ENCODE measurements at places on chromosomes 4 and X. TPM values are rescaled to one million over a fixed set of nuclear protein-coding genes. Genes with fewer than 3 reads are reported as not detected.
A peak's percentile ranks its signal among the peaks of the same experiment; 100 is the strongest.

Gene CXCL1
- total RNA-seq, result 2.7 TPM

Gene ADGRL3
- total RNA-seq, result 5.6 TPM

Gene LPAR4
- total RNA-seq, result 1.0 TPM

Gene CDKL2
- total RNA-seq, result 3.0 TPM

Gene HOPX
- total RNA-seq, result 0.55 TPM

Gene DNAAF6
- total RNA-seq, result not detected

DNA sequence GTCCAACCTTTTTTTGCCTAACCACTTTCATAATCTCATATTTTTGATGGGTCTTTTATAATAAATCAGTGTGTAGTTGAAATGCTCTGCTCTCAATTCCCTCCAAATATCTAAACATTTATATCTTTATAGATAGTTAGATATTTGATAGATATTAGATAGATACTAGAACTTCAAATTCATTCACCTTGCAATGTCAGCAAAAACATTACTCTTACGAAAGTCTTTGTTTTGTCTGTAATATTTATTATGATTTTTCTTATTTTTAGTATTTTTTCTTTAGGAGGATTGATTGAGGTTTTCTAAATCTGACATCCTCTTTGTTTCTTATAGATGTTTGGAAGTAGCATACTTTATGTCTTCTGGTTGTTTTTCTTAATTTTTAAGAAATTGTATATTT, 2563.6 kb downstream of the PCDH7 start:
- H3K4me3 ChIP-seq, result no peak overlapping the region
- no peak overlapping the region for H3K27ac ChIP-seq
- no peak for DNase-seq
- H3K36me3 ChIP-seq, result no peaks in the 10 kb centered on the region
- H3K4me1 ChIP-seq, result no peaks in the 10 kb centered on the region

DNA sequence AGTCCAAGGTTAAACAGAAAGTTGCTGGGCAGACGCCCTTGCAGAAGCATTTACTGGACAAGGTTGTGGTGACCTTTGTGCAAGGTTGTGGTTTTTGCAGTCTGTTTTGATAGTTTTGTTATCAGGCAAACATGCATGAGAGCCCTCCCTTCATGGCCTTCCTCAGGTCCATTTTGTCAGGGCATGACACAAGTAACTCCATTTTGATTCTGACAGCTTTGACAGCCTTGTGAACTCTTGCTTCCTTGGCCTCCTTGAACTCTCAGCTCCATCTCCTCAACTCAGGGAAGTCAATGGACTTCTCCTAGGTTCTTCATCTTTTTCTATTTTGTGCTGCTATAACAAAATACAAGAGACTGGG, 97.7 kb downstream of the CEP44 start:
- no peaks in the 10 kb centered on the region for H3K36me3 ChIP-seq
- H3K4me3 ChIP-seq, result no peak overlapping the region
- no peak overlapping the region for H3K27ac ChIP-seq

DNA sequence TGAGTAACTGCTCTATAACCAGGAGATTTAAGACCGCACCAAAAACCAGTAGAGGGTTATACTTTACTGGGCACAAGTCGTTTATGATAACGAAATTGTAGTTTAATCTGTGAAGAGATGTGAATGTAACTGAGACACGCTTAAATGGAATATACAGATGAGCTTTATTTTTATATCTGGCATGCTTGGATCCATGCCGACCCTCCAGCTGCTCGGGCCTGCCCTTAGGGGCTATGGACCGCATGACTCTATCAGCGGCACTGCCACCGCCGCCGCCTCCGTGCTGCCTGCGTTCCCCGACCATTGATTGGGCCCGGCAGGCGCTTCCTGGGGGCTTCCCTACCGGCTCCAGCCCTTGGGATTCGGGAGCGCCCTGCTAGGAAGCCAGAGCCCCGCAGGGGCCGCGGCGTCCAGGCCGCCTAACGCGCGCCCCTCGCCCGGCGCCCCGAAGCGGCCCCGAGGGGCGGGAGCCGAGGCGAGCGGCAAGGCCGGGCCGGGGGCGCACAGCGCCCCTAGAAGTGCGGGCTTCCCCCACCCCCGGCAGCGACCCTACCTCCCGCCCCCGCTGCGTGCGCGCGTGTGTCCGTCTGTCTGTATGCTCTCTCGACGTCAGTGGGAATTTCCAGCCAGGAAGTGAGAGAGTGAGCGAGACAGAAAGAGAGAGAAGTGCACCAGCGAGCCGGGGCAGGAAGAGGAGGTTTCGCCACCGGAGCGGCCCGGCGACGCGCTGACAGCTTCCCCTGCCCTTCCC, at the start of gene NFKB1:
Gene NFKB1, plus strand, starts transcription at position 664 of the 751 bp plus-strand sequence. CDS start 24,160 bp downstream, outside the sequence.
- H3K27me3 ChIP-seq, result peaks cover 11% of the 10 kb centered on the region
- DNase-seq, result peak; percentile 43
- peaks cover 22% of the 10 kb centered on the region for H3K4me1 ChIP-seq

- peaks cover 1% of the 10 kb centered on the region for H3K36me3 ChIP-seq
- peak overlapping the region; percentile 84 for H3K4me3 ChIP-seq
- DNase-seq, result peak; percentile 34
- H3K4me1 ChIP-seq, result peaks cover 28% of the 10 kb centered on the region
- H3K27me3 ChIP-seq, result peaks cover 36% of the 10 kb centered on the region
These were observed 980 bp upstream of the FHDC1 start for GRCh38 chr4:152935143-152935542.

GRCh38 chr4:173051716-173052115, 116.9 kb upstream of the GALNT7 start:
- peaks cover 17% of the 10 kb centered on the region for H3K4me1 ChIP-seq
- no peaks in the 10 kb centered on the region for H3K27me3 ChIP-seq
- no peak overlapping the region for H3K4me3 ChIP-seq
- H3K27ac ChIP-seq, result no peak overlapping the region

GRCh38 chr4:68717999-68718398, 47.5 kb upstream of the UGT2B15 start:
- no peak overlapping the region for H3K27ac ChIP-seq
- H3K27me3 ChIP-seq, result no peaks in the 10 kb centered on the region
- no peak overlapping the region for H3K4me3 ChIP-seq
- no peaks in the 10 kb centered on the region for H3K4me1 ChIP-seq
- H3K36me3 ChIP-seq, result peaks cover 17% of the 10 kb centered on the region
- no peak for DNase-seq

- peaks cover 3% of the 10 kb centered on the region for H3K36me3 ChIP-seq
- peak overlapping the region; percentile 88 for H3K4me3 ChIP-seq
- peaks cover 5% of the 10 kb centered on the region for H3K4me1 ChIP-seq
- no peaks in the 10 kb centered on the region for H3K27me3 ChIP-seq
- no peak for DNase-seq
- peak overlapping the region; percentile 96 for H3K27ac ChIP-seq
These were observed 423 bp downstream of the HEPH start for GRCh38 chrX:66164470-66164869.

- DNase-seq, result no peak
- H3K27ac ChIP-seq, result no peak overlapping the region
- H3K27me3 ChIP-seq, result no peaks in the 10 kb centered on the region
- no peaks in the 10 kb centered on the region for H3K4me1 ChIP-seq
- H3K36me3 ChIP-seq, result no peaks in the 10 kb centered on the region
These were observed 19.2 kb upstream of the RNF4 start for GRCh38 chr4:2449511-2450392.

GRCh38 chr4:1550122-1551070, 133.7 kb downstream of the FAM53A start:
- H3K4me3 ChIP-seq, result no peak overlapping the region
- no peak for DNase-seq
- H3K27ac ChIP-seq, result no peak overlapping the region
- H3K36me3 ChIP-seq, result no peaks in the 10 kb centered on the region

GRCh38 chr4:16729336-16729735, 169.1 kb downstream of the LDB2 start:
- no peak for DNase-seq
- H3K27ac ChIP-seq, result no peak overlapping the region
- H3K36me3 ChIP-seq, result no peaks in the 10 kb centered on the region
- H3K27me3 ChIP-seq, result peaks cover 15% of the 10 kb centered on the region
- no peak overlapping the region for H3K4me3 ChIP-seq

- H3K27ac ChIP-seq, result no peak overlapping the region
- DNase-seq, result no peak
- peaks cover 6% of the 10 kb centered on the region for H3K4me1 ChIP-seq
These were observed 66.8 kb downstream of the HHIP start for GRCh38 chr4:144712775-144713174.

DNA sequence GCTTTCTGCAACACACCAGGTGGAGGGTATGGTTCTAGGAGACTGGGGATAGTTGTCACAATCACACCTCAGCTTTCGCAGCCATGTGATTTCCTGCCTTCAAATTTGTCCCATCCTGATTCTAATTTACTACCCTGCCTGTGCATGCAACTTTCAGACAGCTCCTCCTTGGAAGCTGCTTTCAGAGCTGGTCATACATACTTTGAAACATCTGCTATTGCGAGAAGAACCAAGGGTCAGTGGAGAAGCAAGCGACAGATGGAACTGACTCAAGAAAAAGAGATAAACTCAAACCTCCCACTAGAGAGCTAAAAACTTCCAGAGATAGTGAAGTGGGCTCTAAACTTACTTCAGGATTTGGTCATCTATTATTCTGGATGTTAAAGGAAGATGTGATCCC, 381.7 kb upstream of the FGF13 start:
- no peak overlapping the region for H3K4me3 ChIP-seq
- H3K36me3 ChIP-seq, result no peaks in the 10 kb centered on the region
- H3K27me3 ChIP-seq, result no peaks in the 10 kb centered on the region
- H3K4me1 ChIP-seq, result peaks cover 6% of the 10 kb centered on the region
- H3K27ac ChIP-seq, result no peak overlapping the region
- no peak for DNase-seq

DNA sequence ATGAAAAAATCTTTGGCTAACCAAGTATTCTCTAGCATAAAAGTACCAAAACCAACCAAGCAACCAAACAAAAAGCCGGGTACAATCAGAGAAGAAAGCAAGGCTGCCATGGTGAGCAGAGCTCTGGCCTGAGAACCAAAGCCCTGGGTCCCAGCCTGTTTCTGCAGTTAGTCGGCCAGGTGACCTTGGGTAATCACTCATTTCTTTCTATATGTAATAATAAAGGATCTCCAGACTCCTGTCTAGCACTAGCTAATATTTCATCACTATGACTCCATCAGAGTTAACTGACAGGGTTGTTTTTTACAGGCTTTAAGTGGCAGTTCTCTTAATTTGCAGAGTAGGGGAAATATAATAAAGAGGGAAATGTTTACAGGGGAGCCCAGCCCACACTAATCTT, 34.0 kb upstream of the RASGEF1B start:
- DNase-seq, result no peak
- H3K27me3 ChIP-seq, result peaks cover 6% of the 10 kb centered on the region
- no peaks in the 10 kb centered on the region for H3K36me3 ChIP-seq
- H3K27ac ChIP-seq, result no peak overlapping the region

- no peaks in the 10 kb centered on the region for H3K27me3 ChIP-seq
- H3K4me3 ChIP-seq, result no peak overlapping the region
- peaks cover 12% of the 10 kb centered on the region for H3K4me1 ChIP-seq
- H3K27ac ChIP-seq, result peak overlapping the region; percentile 38
These were observed 19.6 kb upstream of the TMEM184C start for GRCh38 chr4:147597561-147597960.

- no peaks in the 10 kb centered on the region for H3K36me3 ChIP-seq
- H3K4me3 ChIP-seq, result no peak overlapping the region
- no peaks in the 10 kb centered on the region for H3K27me3 ChIP-seq
- no peak for DNase-seq
- H3K27ac ChIP-seq, result no peak overlapping the region
These were observed 33.5 kb upstream of the DCX start for GRCh38 chrX:111445485-111445884.

DNA sequence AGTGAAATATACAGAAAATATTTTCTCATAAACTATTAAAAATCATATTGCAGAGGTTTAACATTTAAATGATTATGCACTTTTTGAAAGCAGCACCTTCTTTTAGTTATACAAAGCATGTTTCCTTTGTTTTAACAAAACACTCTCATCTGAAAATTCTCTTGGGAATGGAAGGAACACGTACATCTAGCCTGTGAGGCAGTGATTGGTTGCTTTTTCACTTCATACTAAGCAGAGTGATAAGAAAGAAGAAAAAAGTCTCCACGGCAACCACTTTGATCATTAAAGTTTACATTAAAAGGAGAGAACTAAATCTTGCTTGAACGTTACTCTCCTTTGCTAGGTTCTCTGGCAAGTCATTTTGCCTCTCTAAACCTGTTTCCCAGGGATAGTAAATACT, 41.7 kb upstream of the H2AZ1 start:
- H3K27me3 ChIP-seq, result no peaks in the 10 kb centered on the region
- H3K4me1 ChIP-seq, result peaks cover 6% of the 10 kb centered on the region
- no peak overlapping the region for H3K27ac ChIP-seq
- H3K36me3 ChIP-seq, result no peaks in the 10 kb centered on the region

DNA sequence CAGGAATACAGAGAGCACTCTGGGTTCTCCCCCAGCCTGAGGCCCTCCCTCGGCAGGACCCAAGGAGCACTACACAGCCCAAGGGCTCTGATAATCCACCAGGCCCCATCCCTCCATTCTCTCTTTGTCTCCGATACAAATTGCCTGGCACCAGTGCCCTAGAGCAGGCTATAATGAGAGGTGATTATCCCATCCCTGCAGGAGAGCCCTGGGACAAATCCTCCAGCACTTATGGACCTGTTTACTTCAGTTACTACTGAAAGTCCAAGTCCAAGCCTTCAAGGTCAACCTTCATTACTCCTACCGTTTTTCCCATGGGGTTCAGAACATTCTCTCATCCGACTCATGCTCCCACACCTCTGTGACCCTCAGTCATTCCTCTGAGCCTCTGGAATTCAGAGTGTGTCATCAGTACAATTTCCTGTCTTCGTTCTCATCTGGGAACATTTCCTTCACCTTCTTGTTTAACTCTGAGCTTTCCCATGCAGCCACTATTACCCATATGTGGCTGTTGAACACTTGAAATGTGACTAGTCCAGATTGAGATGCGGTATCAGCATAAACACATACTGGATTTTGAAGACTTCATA, 299.0 kb downstream of the RAPGEF2 start:
- DNase-seq, result no peak
- no peaks in the 10 kb centered on the region for H3K27me3 ChIP-seq
- no peak overlapping the region for H3K27ac ChIP-seq
- no peaks in the 10 kb centered on the region for H3K36me3 ChIP-seq
- H3K4me3 ChIP-seq, result no peak overlapping the region

- no peaks in the 10 kb centered on the region for H3K36me3 ChIP-seq
- DNase-seq, result no peak
- peaks cover 29% of the 10 kb centered on the region for H3K27me3 ChIP-seq
- no peak overlapping the region for H3K27ac ChIP-seq
- H3K4me1 ChIP-seq, result peaks cover 2% of the 10 kb centered on the region
- H3K4me3 ChIP-seq, result no peak overlapping the region
These were observed 134.6 kb downstream of the CPZ start for GRCh38 chr4:8727131-8727530.

DNA sequence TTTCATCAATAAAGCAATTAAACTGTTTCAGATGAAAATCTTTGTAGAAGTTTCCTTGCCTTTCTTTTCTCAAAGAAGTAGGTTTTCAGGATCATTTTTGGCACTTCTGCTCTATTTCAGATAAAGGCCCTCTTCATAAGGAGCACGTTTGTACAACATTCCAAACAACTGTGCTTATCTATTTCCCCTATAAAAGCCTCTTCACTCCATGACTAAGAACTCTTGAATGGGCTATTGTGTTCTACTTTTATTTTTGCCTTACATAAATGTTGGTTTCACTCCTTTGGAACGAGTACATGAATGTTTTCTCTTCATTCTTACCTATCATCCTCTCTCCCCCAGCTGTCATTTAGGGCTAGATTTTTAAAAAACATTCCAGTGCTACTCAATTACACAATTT, 288.0 kb upstream of the PPP1R2C start:
- peaks cover 8% of the 10 kb centered on the region for H3K4me1 ChIP-seq
- no peaks in the 10 kb centered on the region for H3K27me3 ChIP-seq
- no peak overlapping the region for H3K27ac ChIP-seq

Data from progenitor cell of endocrine pancreas (in vitro differentiated cells).